ENCODE measurements at places on chromosomes 1 and 21. TPM values are rescaled to one million over a fixed set of nuclear protein-coding genes. Genes with fewer than 3 reads are reported as not detected.

DNA sequence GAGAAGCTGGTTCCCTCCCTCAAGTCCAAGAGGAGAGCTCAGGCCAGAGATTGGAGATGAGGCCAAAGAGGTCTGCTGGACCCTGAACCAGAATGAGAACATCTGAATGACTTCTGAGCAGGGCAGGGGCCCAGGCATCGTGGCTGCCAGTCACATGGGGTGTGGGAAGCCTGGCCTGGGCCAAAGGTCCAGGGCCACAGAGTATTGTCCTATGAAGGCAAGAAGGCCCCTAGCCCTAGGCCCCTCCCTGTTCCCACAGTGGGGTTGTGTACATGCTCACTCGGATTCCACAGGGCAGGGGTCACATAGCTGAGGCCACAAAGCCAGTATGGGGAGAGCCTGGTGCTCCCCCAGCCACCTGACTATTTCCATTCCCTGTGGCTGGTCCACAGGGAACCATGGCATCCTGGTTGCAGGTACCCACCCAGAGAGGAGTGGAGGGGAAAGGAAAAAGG is 18.5 kb upstream of the SLC1A7 start:
- no peak for DNase-seq

GRCh38 chr1:23069675-23070074 is 50.4 kb downstream of the KDM1A start:
- DNase-seq = no peak

DNA sequence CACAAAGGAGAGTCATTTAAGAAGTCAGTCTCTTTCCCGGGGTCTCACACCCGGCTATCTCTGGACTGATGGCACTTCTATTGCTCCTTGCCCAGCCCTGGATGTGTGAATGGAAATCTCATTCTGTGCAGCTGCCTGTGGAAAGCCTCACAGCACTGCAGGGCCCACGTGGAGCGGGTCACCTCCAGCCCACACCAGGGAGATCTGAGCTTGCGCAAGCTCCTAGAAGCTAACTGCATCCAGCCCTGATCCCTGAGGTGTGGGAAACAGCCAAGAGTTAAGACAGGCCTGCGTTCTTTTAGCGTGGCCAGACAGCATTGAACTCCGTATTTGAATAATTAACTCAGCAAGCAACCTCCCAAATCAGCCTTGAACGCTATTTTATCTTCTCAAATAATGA is 150.5 kb downstream of the LRIG2 start:
- DNase-seq = no peak

DNA sequence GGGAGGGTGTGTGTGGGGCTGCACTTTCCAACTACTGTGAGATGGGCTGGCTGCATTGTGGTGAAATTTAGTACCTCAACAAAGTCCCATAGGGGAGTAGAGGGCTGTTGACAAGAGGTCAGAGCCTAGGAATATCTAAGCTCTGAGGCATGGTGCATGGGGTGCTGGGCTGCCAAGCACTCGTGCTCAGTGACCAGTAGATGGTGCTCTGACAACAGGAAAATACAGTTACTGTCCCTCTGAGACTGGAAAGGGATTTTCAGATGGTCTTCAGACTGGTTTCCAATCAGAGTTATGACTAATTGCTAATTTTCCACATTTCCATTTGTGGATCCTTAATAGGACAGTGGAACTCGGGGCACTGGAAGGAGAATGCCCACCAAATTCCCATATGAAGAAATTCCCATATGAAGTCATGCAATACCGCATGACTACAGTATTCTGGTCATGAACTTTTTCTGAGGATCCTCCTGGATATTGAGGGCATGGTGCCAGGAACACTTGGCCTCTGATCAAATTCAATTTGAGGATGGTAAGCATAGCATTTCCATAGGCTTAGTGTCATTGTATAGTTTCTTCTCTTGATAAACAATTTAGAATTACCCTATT is 4.1 kb upstream of the CACNA1E start:
- DNase-seq = peak; percentile 60

DNA sequence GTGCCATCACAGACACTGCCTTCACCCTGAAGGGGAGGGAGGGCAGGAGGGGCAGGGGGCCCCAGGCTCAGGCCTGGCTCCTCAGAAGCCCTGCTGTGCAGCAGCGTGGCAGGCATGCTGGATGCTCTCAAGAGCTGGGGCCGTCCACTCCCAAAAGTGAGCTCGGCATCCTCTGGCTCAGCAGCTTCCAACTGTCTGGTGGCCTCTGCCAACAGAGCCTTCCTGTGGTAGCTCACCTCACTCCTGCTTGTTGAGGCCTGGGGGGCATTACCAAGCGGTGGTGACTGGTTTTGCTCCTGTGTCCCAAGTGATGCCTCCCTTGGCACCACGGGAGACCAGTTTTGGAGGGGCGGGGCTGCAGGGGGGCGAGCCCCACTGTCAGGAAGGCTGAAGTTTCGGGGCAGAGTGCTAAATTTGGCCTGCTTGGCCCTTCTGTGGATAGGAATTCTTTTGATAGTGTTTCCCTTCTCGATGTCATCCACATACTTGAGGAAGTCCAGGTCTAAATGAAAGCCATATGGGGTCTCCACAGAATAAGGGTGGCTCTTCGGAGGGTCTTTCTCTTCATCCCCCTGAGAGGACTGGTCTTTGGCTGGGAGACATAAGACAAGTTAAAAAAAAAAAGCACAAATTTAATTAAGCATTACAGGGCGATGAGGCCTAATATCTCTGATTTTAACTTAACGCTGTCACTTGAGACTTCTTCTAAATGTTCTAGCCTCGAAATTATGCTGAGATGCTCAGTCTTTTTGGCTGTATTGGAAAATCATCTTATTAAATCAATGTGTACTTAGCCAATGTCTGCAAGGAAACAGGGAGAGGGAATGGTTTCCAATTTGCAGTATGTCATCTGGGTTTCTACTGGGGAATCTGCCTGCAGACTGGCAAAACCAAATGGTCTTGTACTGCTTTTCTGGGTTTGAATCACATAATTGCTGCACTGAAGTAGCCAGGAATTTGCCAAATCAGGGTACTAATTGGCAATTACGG is 44.4 kb downstream of the KANK4 start:
- DNase-seq = no peak

Gene UBASH3A
- not detected for polyA plus RNA-seq

DNA sequence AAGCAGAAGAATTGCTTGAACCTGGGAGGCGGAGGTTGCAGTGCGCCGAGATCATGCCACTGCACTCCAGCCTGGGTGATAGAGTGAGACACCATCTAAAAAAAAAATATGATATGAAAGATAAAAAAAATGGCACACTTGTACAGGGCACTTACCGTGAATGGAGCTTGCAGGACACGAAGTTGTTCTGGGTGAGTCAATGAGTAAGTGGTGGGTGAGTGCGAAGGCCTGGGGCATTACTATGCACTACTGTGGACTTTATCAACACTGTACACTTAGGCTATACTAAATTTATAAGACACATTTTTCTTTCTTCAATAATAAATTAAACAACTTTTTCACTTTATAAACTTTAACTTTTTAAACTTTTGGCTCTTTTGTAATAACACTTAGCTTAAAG is 37.0 kb downstream of the TNFRSF8 start:
- DNase-seq = no peak

DNA sequence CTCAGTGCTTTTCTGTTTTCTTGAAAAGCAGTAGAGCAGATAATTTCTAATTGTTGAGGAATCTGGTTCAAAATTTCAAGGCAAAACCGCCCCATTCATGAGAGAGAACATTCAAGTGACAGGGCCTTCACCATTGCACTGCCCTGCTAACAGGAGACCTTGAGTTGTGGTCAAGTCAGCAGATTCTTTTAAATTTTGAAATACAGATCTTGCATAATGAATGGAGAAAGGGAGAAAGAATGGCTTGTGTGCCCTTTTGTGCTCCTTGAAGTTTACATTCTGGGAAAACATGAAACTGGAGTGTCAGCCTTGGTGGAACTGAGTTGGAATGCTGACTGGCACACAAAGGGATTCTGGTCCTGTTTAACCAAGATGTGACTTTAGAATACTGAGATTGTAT is 164.5 kb upstream of the UBE2U start:
- DNase-seq = no peak

- no peak for DNase-seq
Observed at GRCh38 chr1:193462629-193463320, 276.4 kb upstream of the B3GALT2 start.

- DNase-seq = no peak
Observed at GRCh38 chr1:197786280-197786679, 11.0 kb upstream of the DENND1B start.

GRCh38 chr1:157227700-157228099 is 89.5 kb upstream of the ETV3 start:
- no peak for DNase-seq
